SK-N-SH (cell line): ENCODE measurements at places on chromosomes 7 and 10. TPM values are rescaled to one million over a fixed set of nuclear protein-coding genes. Genes with fewer than 3 reads are reported as not detected.

DNA sequence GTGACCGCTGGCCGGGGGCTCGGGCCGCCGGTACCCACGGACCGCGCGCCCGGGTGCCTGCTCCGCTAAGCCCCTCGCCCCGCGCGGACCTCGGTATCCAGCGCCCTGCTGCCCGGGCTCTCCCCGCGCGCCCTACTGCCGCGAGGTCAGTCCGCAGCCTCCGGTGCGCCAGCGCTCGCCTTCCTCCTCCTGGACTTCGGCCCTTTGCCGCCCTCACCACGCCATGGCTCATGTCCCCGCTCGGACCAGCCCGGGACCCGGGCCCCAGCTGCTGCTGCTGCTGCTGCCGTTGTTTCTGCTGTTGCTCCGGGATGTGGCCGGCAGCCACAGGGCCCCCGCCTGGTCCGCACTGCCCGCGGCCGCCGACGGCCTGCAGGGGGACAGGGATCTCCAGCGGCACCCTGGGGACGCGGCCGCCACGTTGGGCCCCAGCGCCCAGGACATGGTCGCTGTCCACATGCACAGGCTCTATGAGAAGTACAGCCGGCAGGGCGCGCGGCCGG lies 483 bp downstream of the GDF10 start:
- DNase-seq, result peak; percentile 73

- no peak for DNase-seq
Measured at GRCh38 chr7:123539871-123540270, 5.5 kb upstream of the IQUB start.

- DNase-seq, result no peak
Measured at GRCh38 chr7:70542750-70543376, 589.1 kb upstream of the GALNT17 start.

DNA sequence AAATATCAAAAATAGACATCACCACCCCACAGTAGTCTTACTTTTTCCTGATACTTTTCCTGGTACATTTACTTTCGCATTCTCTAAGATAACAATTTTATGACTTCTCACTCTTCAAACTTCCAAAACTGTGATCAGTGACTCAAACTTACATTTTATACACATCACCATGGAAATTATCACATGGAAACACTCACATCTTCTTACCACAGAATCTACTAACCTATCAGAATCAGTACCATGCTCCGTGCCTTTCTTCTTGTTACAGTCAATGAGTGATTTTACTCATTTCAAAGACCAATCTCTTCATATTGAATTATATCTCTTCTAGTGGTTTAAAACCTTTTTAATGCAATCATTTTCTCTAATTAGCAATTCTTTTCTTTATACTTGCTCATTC lies 120.3 kb downstream of the PTEN start:
- no peak for DNase-seq

FGFR2 gene
- polyA plus RNA-seq, result 0.02 TPM in 1 of 2 replicates, not detected in the other

PGAM2 gene
- 0.79 and 1.5 TPM in 2 replicates for polyA plus RNA-seq

DNA sequence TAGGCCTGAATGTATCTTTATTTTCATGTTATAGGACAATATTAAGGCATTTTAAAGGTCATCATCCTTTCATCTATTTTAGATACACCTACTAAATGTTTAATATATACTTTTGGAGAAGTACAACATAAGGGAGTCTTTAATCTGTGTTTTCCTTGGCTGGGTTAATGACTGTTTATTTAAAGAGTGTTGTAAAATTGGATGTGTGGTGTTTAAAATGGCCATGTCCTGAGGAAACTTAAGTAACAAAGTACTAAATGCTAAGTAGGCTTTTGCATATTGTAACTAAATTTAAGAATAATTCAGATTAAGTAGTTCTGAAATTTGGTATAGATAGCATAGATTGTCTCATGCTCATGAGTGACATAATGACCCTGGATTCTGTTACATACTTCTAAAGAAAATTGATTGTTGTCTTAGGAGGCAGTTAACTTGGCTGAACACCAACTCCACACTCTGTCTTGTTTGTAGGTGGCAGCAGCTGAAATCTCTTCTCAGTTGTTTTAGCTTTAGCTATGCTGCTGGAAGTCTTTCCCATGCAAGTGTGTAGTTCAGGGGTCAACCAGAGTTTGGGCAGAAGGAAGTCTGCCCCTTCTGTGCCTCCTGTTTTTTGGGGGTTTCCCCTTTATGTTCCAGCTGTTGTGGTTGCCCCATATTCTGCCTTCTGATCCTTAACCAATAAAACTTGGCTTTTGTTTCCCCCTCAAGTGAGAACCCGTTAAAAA lies 29.2 kb downstream of the DLD start:
- DNase-seq, result no peak

GRCh38 chr7:100692578-100692961 lies 1.5 kb downstream of the GIGYF1 start:
- no peak for DNase-seq

GRCh38 chr7:26202019-26202990 lies 760 bp downstream of the CBX3 start:
- DNase-seq, result peak; percentile 85

DNA sequence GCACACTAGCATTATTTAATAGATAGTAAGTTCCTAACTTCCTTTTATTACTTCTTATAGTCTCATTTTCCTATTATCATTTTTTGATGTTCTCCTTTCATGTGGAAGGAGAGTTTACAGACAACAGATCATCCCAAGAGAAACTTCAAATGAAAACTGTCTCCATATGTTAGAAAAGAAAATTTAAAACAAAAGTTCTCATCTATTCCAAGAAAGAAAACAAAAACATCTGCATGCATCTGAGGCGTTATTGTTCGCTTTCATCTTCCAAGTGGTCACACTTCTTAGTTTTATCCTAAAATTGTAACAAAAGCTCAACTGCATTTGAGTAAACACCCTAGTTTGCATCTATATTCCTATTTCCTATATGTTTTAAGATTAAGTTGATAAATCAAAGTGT lies 126.2 kb downstream of the SEMA3D start:
- no peak for DNase-seq
